Stimulated activated CD8-positive, alpha-beta memory T cell treated with anti-CD3 and anti-CD28 coated beads, Interleukin-4, amount 100 ng/mL, for 4 hours (primary cell): ENCODE measurements at places on chromosomes 7 and 10.
A peak's percentile ranks its signal among the peaks of the same experiment; 100 is the strongest.

DNA sequence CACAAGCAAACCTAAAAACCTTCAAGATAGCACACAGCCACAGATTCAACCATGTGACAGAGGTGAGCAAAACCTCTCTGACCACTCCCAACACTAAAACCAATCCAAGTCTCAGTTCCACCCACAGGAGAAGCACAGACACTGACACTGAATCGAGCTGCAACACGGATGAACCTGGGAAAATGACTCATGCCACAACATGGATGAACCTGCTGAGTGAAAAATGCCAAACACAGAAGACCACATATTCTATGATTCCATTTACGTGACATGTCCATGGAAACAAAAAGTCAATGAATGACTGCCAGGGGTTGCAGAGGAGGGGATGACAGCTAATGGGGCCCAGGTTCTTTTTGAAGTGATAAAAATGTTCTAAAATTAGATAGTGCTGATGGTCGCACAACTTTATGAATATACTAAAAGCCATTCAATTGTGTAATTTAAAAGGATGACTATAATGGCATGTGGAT lies 22.0 kb downstream of the CYTH3 start:
- no peak for DNase-seq

DNA sequence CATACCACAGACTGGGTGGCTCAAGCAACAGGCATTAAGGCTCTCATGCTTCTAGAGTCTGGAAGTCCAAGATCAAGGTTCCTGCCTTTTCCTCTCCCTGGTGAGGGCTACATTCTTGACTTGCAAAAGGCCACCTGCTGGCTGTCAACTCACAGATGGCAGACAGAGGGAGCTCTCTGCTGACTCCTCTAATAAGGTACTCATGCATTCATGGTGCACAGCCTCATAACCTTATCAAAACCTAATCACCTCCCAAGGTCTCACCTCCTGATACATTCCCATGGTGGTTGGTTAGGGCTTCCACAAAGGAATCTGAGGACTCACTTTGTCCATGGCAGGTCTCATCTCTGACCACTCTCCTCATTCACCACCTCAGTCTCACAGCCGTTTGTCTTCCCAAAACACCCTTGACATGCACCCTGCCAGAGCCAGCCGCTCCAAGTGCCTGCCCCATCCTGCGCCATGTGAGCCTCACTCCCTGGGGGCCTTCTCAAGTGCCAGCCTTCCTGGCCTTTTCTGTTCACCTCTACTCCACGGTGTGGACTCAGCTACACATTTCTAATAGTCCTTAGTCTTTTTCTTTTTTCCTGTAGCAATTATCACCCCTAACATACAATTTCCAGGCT lies 400.3 kb upstream of the ADARB2 start:
- no peak for DNase-seq

DNA sequence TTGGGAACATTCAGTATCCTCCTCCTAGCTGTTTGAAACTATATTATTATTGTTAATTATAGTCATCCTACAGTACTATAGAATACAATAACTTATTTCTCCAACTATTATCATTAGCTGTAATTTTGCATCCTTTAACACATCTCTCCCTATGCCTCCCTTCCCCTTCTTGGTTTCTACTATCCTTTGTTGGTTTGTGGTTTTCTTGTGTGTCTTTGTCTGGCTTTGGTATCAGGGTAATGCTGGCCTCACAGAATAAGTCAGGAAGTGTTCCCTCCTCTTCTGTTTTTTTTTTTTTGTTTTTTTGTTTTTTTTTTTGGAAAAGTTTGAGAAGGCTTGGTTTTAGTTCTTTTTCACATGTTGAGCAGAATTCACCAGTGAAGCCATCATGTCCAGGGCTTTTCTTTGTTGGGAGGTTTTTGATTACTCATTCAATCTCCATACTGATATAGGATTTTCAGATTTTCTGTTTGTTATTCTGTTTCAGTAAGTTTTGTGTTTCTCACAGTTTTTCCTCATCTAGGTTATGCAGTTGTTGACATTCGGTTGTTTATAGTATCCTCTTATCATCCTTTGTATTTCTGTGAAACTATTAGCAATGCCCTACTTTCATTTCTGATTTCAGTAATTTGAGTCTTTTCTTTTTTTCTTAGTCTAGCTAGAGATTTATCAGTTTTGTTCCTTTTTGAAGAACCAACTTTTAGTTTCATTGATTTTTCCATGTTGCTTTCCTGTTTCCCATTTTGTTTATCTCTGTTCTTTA lies 21.6 kb downstream of the C1GALT1 start:
- no peak for DNase-seq

GRCh38 chr10:132707776-132708171 lies 78.2 kb downstream of the NKX6-2 start:
- DNase-seq, result no peak

- no peak for DNase-seq
Observed at GRCh38 chr10:36465604-36466379, 659.6 kb upstream of the ANKRD30A start.

DNA sequence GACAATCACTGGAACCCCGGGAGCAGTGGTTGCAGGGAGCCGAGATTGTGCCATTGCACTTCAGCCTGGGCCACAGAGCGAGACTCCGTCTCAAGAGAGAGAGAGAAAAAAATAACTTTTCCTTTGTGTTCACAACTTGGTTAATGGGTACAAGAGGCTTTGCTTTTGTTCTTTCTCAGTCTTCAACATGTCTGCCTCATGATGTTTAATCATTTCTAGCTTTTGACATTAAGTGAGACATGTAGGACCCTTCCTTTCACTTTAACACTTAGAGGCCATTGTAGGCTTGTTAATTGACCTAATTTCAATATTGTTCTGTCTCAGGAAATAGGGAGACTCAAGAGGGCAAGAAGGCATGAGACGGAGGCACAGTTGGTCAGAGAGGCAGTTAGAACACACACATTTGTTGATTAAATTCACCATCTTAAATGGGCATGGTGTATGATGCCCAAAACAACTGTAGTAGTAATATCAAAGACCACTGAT lies 9.3 kb upstream of the CRCP start:
- no peak for DNase-seq

DNA sequence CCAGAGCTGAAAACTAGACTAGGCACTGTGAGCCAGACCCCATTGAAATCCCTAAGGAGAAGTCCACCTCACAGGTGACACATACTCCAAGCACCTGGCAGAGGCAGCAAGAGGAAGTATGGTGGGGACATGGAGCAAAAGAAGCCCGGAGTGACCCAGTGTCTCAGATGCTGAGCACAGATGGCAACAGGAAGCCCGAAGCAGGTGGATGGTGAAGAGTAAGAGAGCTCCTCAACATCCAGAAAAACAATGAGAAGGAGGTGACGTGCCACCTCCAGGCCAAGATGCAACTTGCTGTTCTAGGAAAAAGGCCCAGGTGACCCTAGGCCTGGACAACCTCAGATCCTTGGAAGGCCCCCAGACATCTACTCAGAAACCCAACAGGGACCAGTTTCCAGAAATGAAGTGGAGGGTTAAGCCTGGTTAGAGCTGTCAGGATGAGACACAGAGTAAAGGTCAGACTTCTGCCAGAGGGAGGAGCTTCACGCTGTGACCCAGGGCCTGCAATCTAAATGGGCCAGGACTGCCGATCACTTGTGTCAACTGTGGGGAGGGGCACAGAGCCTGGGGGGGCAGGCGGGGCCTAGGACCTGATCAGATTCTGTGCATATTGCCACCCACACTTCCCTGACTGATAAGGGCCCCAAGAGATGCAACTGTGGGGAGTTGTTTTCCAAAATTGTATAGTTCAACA lies 2.4 kb upstream of the COBL start:
- no peak for DNase-seq

DNA sequence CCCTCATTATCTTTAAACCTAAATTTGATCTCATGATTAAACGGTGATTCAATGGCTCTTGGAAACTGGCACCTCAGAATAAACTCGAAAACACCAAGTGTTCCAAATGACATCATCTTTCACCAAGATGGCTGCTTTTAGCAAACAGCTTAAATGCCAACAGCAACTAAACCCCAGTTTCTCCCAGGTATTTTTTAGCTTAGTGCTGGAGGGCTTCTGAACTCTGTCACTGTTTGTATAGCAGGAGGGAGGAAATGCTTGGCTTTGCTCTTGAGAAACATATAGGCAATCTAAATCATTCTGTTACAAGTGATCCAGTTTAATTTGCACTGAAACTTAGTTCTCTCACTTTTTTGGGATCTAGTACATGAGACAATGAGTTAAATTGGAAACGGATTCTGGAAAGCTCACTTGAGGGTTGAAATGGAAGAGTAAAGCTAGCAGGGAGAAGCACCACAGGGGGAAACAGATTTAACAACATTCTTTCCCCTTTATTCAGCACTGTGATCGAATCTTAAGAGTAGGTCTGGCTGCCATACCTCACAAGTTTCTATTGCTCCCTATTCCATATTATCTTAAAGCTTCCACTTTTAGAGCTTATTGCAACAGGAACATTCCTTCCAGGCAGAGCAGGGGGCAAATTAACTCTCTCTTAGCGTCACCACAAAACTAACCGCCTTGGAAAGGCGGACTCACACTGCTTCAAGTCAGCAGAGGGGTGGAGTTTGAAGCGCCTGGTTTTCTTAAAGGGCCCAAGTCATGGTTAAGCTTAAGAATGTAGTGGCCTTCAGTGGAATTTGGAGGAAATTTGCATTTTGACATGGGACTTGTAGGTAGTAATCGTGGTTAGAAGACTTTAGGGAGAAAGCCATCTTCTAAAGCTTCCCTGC lies 1.8 kb upstream of the CCDC6 start:
- DNase-seq, result no peak

DNA sequence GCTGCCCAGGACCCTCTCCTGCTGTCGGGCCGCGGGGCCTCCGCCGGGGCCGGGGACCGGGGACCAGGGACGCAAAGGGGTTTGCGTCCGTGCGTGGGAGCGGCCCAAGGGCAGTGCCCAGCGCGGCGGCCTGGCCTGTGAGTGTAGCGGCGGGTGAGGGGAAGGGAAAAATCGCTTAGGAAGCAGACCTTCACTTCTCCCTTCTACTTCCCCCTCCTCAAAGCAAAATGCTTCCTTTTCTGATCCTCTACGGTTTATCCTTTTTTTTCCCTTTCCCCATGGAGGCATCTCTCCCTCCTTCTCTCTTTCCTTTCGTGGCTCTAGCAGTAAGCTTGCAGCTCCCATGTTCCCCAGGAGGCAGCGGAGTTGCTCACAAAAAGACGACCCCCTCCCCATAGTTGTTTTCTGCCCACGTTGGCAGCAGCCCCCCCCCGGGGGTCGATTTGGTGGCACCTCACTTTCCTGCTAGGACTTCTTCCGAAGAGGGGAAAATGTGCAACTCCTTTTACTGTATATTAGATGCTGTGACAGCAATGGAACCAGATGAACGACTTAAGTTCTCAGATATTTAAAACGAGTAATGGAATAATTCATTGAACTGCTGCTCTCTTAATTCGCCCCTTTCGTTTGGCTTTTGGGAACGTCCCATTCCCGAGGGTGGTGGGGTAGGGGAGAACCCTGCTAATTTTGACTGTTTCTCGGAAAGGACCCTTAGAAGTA lies 724 bp downstream of the CAPZA2 start:
- no peak for DNase-seq

DNA sequence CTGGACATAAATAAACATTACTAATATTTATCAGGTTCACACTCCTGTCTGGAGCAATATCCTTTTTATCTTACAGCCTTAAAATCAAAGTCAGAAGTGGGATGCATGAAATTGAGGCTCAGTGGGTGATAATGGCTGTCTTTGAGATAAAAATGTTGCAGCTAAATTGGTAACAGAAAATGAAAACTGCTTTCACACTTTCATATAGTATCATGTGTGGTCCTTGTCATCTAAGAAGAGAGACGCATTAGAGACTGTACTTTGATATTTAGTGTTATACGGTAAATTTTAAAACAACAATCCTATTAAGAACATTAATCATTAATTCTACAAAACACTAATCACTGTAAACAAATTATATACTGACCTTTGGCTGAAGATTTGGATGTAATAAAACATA lies 235.2 kb upstream of the HGF start:
- no peak for DNase-seq

- peak; percentile 96 for DNase-seq
Observed at GRCh38 chr10:27504007-27504807, at the start of gene RAB18. TSS of gene RAB18 (plus strand) at chr10:27504304. CDS start at chr10:27504370, 66 bp downstream.

GRCh38 chr10:69146759-69147158 lies 22.8 kb downstream of the VPS26A start:
- DNase-seq, result no peak

GRCh38 chr10:118107040-118107439 lies 60.3 kb upstream of the RAB11FIP2 start:
- no peak for DNase-seq

GRCh38 chr10:112366992-112367391 lies 6.9 kb upstream of the ACSL5 start:
- no peak for DNase-seq

DNA sequence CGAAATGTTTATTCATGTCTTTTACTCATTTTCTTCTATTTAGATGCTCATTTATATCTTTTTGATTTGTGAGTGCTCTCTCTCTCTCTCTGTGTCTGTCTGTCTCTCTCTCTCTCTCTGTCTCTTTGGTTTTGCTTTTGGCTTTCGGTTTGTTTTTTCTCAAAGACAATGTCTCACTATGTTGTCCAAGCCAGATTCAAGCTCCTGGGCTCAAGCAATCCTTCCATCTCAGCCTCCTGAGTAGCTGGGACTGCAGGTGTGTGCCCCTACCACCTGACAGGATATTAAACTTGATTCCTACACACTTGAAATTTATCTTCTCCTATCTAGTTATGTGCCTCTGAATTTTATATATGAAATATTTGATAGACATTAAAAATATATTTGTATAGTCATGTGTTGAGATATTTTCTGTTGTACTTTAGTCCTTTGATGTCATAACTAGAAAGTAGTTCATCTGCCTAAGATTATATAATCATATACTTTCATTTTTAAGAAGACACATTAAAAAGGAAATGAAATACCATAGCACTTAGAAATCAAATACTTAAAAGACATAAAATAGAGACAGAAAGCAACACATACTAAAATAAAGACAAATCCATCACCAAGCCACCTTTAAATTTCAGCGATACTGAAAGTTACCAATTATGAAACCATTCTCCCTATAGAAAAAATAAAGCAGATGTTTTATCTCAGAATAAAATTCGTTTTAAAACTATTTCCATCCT lies 68.1 kb upstream of the SFMBT2 start:
- DNase-seq, result no peak

- no peak for DNase-seq
Observed at GRCh38 chr7:114919587-114919986, 2.3 kb upstream of the MDFIC start.

DNA sequence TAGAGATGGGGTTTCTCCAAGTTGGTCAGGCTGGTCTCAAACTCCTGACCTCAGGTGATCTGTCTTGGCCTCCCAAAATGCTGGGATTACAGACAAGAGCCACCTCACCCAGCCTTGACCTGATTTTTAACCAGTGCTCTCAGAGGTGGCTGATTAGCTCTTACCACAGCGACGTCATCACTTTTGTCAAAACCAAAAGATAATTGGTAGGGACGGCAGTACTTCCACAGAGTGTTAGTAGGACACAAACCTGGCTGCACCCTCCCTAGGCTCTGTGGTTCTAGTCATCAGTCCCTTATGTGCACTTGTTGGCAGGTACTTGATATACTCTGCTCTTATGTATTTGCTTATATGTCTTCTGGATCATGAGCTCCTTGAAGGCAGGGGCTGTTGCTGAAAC lies 74.0 kb downstream of the GPR141 start:
- DNase-seq, result no peak
